ENCODE measurements at places on chromosomes 7 and 10.

- no peak for DNase-seq
These were observed 30.5 kb upstream of the XPNPEP1 start for GRCh38 chr10:109953766-109954165.

DNA sequence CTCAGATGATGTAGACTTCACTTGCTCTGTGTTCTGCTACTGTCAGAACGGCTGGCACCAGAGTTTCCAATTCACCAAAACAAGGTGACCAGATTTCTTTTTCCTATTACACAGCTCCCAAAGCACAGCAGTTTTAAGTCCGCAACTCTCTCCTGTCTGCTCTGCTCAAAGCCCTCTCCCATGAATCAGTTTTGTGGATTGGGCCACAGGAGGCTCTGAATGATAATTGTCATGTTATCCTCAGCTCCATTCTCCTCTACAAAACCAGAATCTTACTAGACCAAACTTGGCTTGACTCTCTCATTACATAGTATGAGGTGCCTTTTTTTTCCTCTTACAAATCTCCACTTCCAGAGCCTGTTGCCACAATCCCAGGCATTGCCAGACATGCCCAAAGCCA lies 223.5 kb downstream of the SNX13 start:
- no peak for DNase-seq

DNA sequence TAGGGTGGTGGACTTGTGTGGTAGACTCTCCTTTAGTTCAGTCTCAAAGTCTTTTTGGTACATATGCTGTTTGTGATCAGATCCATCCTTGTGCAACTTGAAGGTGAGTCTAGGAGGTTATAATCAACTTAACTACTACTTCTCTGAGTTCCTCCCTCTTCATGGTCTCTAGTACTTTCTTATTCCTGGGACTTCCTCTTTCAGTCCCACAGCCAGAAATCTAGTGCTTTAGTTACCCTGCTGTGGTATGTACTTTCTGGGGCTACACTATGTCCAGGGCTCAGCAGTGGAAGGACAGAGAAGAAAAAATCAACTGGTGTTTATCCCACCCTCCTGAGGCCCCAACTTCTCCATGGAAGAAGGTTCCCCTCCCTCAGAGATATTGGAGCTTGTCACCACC lies 19.4 kb upstream of the ATAD1 start:
- no peak for DNase-seq

GRCh38 chr10:74882427-74882826 lies 56.0 kb downstream of the KAT6B start:
- DNase-seq: no peak

- no peak for DNase-seq
These were observed 74.5 kb downstream of the COBL start for GRCh38 chr7:51242007-51242691.

DNA sequence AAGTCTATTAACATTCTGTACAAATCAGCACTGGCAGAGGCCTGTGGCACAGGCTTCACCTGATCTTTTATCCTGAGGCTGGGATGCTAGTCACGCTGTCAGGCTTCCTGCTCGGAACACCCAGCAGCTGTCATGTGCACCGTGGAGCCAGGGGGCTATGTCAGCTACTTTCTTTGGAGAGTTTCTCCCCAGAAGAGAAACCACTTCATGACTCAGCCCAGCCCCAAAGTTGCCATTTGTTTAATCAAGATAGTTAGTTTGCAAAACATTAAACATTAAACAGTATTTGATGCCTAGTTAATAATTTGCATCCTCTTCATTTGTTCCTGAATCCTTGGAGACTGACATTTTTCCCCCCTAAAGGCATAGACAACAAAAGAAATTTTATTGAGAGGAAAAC lies at the start of gene HABP2:
HABP2 (plus strand) TSS at position 353 of the 400 bp plus-strand sequence. CDS start 69 bp downstream, outside the sequence.
- DNase-seq: no peak

DNA sequence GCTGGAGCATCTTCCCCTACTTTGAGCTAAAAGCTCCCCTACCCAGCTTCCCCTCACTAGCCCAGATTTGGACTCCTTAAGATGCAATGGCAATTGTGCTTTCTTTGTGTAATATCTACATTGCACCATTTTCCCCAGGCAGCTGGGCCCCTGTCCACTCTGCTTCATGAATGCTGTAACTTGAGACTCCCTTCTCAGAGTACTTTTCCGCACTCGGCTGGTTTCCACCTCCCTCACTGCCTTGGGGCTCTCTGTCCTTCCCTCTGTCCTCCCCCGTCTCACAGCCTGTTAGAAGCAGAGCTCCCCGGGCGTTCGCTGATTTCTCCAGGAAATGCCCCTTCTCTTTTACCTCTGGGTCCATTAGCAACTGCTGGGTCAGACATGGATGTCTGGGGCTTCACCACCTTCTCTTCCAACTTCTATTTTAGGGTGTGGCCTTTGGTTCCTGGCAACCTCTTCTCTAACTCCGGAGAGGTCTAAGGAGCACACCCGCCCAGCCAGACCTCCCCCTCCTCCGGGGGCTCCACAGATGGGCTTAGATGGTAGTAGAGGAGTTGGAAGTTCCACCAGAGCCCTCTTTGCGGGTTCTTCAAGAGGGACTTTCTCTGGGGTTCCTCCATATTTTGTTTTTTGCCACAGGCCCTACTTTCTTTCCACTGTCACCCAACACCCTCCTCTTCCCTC lies 2.9 kb upstream of the TMEM72 start:
- no peak for DNase-seq

DNA sequence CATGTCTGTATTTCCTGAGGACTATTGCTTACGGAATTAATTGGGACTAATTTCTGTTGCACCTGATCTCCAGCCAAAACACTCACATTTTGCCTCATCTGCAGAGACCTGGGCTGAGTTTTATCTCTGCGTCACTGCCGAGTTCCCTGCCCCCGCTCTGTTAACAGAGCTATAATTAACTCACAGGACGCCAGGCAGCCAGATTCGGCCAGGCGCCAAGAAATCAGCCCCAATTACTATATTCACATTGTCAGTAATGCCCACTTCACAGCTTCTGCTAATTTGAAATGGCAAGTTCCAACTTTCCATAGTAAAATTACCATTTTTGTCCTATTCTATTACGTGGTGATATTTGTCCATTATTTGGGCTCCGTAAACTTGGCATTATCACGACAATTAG lies 130.5 kb downstream of the CUX1 start:
- DNase-seq: no peak

DNA sequence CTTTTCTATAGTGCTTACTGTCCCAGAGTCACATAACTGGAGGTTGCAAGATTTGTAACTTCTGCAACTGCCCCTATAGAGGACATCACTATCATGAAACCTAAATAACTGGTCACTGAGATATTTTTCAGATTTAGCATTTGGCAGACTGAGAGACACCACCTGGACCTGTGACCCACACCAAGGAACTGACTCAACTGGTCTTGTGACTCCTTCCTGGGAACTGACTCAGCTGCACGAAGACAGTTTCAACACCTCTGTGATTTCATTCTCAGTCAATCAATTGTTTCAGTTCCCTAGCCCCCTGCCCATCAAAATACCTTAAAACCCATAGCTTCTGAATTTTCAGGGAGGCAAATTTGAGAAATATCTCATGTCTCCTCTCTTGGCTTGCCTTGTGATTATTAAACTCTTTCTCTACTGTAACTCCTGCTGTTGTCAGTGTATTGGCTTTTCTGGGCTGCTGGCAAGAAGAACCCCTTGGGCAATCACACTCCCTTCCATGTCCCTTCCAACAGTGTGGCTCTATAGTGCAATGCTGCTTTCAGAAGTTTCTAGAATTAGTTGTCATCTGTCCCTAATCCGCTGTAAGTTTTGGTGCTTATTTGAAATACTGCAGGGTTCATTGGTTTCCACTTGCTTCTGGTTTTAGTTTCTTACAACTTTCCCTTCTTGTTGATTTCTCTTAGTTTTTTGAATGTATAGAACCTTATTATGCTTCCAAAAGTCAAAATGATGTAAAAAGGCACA lies 127.8 kb upstream of the ADCY1 start:
- DNase-seq: no peak

DNA sequence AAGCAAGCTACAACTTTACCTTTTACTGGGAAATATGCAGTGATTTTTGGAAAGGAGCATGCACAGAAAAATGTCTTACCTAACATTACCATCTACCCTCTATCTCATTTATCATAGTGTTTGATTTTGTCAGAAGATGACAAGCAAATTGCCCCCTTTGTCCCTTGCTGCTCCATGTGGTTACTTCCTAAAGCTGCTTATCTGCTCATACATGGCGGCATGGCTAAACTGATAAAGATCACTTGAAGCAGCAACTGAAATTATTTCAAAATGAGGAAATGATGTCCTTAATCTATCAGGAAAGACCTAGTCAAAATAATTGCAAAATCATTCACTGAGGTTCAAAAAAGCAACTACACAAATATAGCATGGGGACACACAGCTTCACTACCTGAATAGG lies 1198.5 kb upstream of the SORCS1 start:
- DNase-seq: no peak

- DNase-seq: no peak
These were observed 85.2 kb downstream of the SH3PXD2A start for GRCh38 chr10:103770139-103770538.

GRCh38 chr7:120353171-120353570 lies 80.2 kb downstream of the KCND2 start:
- DNase-seq: no peak

DNA sequence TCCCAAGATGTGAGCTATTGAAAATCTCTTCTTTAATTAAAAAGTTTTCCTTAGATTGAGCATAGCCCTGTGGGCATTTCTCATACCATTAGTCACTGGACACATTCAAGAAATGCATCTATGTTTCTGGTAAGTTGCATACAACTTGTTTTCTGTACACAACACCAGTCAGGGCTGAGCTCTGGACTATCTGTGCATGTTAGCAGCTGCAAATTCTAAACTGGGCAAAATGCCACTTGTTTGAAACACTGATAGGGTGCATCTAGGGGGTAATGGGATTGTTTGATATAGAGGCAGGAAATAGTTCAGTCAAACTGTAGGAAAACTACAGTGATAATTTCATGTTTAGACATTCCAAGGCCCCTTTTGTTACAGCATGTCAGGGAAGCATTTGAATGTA lies 145.6 kb upstream of the NPY start:
- no peak for DNase-seq

- DNase-seq: no peak
These were observed at the start of gene USP54 for GRCh38 chr10:73590881-73591799. Gene USP54, minus strand, starts transcription at chr10:73591342. Its CDS starts 15,684 bp downstream, at chr10:73575658.

GRCh38 chr7:71322201-71322600 lies 190.3 kb downstream of the GALNT17 start:
- no peak for DNase-seq

DNA sequence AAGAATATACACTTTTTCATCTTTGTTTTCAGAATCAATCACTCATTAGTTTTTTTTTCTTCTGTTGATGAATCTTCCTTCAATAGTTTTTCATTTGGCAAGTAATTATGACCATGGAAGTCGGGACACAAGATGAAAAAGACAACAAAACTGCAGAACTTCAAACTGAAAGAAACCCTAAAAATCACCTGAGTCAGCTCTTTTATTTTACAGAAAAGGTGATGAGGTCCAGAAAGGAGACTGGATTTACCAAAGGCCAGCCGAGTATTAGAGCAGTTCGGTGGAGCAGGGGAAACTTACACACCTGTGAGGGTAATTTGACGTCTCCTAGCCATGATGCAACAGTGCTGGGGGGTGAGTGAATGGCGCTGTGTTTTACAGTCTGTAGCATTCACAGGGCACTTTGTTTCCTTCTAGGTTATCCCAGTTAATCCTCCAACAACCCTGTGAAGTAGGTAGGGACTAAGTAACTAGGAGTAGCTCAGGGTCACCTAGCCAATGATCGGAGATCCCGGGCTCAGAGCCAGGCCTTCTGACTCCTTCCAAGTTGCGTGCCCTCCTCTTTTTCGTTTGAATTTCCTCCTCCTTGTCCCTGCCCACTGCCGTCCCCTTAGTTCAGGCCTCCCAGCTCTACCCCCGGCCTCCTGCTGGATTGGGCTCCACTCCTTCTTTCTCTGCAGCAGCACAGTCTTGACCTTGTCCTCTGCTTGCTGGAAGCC lies 14.0 kb downstream of the RBM20 start:
- DNase-seq: no peak
